ENCODE measurements at places on chromosomes 1 and 21.
A peak's percentile ranks its signal among the peaks of the same experiment; 100 is the strongest.

GRCh38 chr1:94209425-94209824 lies 28.0 kb downstream of the ARHGAP29 start:
- H3K27ac ChIP-seq, result no peak overlapping the region
- H3K4me3 ChIP-seq, result no peak overlapping the region
- no peaks in the 10 kb centered on the region for H3K27me3 ChIP-seq
- peak; percentile 75 for DNase-seq

DNA sequence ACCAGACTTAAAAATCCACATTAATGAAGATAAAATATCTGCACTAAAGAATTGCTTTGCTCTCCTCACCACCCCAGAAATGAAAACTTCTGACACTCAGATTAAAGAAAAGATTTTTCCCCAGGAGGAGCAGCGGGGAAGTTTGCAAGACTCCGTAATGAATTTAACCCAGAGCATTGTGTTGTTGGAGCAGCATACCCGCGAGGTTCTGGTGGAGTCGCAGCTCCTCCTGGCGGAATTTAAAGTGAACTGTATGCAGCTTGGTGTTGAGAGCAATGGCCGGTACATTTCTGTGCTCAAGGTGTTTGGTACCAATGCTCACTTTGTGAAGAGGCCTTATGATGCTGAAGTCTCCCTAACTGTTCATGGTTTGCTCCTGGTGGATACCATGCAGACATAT lies 46.4 kb downstream of the VPS13D start:
- peak; percentile 28 for DNase-seq
- H3K36me3 ChIP-seq, result peaks cover 91% of the 10 kb centered on the region
- no peaks in the 10 kb centered on the region for H3K4me1 ChIP-seq
- no peak overlapping the region for H3K27ac ChIP-seq
- H3K4me3 ChIP-seq, result no peak overlapping the region

DNA sequence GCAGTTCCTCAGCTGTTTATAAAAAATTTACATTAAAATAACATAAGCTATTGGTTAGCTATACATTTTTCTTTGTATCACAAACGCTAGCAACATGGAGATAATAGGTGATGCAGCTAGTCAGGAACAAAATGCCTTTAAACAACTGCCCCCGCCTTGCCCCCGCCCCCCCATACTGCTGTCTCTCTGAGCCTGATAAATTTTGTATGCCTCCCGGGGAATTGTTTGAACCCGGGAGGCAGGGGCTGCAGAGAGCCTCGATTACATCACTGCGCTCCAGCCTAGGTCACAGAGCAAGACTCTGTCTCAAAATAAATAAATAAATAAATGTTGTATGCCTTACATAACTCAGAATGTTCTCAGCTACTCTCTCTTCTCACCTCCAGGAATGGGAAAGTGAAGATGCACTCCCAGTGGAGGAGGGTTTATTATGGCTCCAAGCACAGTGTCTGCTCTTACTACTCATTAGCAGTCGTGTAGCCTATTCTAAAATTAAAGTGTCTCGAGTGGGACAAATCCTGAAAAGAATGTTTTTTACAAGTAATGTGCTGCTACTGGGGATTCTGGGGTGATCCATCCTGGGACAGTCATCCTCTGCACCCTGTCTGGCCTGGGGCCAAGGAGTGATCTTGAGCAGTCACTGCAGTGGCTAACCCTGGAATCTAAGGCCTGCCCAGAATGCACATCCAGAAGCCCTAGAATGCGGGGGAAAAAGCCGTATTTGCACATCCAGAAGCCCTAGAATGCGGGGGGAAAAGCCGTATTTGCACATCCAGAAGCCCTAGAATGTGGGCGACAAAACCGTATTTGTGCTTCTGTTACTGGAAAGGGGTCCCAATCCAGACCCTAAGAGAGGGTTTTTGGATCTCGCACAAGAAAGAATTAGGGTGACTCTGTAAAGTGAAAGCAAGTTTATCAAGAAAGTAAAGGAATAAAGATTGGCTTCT lies 39.4 kb upstream of the ZNF496 start:
- H3K36me3 ChIP-seq, result peaks cover 6% of the 10 kb centered on the region
- no peak overlapping the region for H3K4me3 ChIP-seq
- no peaks in the 10 kb centered on the region for H3K4me1 ChIP-seq
- H3K27ac ChIP-seq, result no peak overlapping the region
- H3K27me3 ChIP-seq, result no peaks in the 10 kb centered on the region

DNA sequence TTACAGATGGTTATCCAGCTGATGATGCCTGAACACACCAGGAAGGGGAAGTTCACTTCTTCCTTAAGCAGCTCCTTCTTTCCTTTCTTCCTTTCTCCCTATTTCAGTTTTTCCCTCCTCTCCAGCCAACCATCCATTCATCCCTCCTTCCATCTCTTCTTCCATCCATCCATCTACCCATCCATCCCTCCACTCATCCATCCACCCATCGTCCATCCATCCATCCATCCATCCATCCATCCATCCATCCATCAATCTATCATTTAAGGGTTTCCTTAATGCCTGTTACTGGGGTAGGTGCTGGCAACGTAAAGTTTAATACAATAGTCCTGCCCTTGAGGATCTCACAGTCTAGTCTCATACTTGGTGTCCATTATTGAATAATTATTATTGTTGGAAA lies 36.8 kb downstream of the C1orf21 start:
- no peak overlapping the region for H3K4me3 ChIP-seq
- H3K27ac ChIP-seq, result peak overlapping the region; percentile 17
- H3K36me3 ChIP-seq, result peaks cover 11% of the 10 kb centered on the region
- H3K4me1 ChIP-seq, result peaks cover 42% of the 10 kb centered on the region
- H3K27me3 ChIP-seq, result no peaks in the 10 kb centered on the region

GRCh38 chr1:36166938-36167905 lies 11.3 kb downstream of the MAP7D1 start:
- H3K27ac ChIP-seq, result peak overlapping the region; percentile 35
- H3K4me3 ChIP-seq, result no peak overlapping the region
- H3K27me3 ChIP-seq, result no peaks in the 10 kb centered on the region
- DNase-seq, result no peak
- H3K4me1 ChIP-seq, result peaks cover 47% of the 10 kb centered on the region

- no peak overlapping the region for H3K27ac ChIP-seq
- no peaks in the 10 kb centered on the region for H3K4me1 ChIP-seq
- H3K4me3 ChIP-seq, result no peak overlapping the region
- H3K27me3 ChIP-seq, result no peaks in the 10 kb centered on the region
Observed at GRCh38 chr21:22650226-22650625, 1652.0 kb downstream of the NCAM2 start.

GRCh38 chr1:3541936-3542335 lies 69.4 kb downstream of the MEGF6 start:
- H3K4me3 ChIP-seq, result no peak overlapping the region
- no peaks in the 10 kb centered on the region for H3K36me3 ChIP-seq
- DNase-seq, result no peak
- H3K27me3 ChIP-seq, result no peaks in the 10 kb centered on the region
- peak overlapping the region; percentile 83 for H3K27ac ChIP-seq
- H3K4me1 ChIP-seq, result peaks cover 10% of the 10 kb centered on the region

DNA sequence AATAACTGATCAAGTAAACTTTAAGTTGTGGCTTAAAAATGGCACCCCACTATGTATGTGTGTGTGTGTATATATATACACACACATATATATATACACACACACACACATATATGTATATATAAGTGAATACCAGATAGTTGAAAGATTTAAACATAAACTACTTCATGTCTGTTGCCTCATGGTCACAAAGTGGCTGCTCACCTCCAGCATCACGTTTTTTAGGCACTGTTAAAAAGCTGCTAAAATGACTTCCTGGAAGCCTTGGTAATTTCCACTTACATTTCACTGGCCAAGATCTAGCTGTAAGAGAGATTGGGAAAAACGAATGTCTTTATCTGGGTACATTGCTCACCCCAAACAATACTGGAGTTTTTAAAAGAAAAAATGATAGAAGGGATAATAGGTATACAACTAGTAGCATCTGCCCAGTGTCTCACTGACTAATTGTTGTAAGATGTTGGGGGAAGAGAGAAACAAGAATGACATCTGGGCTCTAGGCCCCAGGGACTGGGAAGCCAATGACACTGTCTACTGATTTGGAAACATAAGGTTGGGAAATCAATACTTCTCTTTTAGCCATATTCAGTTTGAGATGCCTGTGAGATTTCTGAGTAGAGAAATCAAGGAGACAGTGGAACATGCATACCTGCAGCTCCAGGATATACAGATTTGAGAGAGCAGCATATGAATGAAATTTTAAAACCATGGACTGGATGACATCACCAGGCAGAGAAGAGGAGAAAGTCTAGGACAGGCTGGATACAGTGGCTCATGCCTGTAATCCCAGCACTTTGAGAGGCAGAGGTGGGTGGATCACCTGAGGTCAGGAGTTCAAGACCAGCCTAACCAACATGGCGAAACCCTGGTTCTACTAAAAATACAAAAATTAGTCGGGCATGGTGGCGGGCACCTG lies 42.8 kb downstream of the CLDN14 start:
- DNase-seq, result no peak
- no peak overlapping the region for H3K4me3 ChIP-seq
- no peaks in the 10 kb centered on the region for H3K27me3 ChIP-seq
- peaks cover 22% of the 10 kb centered on the region for H3K4me1 ChIP-seq
- H3K36me3 ChIP-seq, result no peaks in the 10 kb centered on the region

DNA sequence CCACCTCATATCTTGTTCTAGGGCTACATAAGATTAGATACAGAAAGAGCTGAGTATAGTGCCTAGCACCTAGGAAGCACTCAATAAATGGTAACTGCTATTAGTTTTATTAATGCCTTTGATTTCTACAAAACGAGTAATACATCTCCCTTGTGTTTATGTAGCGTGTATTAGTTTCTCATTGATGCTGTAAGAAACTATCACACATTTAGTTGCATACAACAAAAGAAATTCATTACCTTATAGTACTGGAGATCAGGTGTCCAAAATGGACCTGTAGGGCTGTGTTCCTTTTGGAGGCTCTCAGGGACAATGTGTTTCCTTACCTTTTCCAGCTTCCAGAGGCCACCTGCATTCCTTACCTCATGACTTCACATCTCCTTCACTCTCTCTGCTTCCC lies 961 bp upstream of the ERO1B start:
- H3K27me3 ChIP-seq, result peaks cover 26% of the 10 kb centered on the region
- no peak for DNase-seq
- H3K36me3 ChIP-seq, result no peaks in the 10 kb centered on the region
- H3K4me3 ChIP-seq, result peak overlapping the region; percentile 80

- H3K27me3 ChIP-seq, result no peaks in the 10 kb centered on the region
- H3K27ac ChIP-seq, result no peak overlapping the region
- no peaks in the 10 kb centered on the region for H3K4me1 ChIP-seq
- no peak for DNase-seq
Observed at GRCh38 chr1:107952989-107953388, 12.0 kb downstream of the VAV3 start.

DNA sequence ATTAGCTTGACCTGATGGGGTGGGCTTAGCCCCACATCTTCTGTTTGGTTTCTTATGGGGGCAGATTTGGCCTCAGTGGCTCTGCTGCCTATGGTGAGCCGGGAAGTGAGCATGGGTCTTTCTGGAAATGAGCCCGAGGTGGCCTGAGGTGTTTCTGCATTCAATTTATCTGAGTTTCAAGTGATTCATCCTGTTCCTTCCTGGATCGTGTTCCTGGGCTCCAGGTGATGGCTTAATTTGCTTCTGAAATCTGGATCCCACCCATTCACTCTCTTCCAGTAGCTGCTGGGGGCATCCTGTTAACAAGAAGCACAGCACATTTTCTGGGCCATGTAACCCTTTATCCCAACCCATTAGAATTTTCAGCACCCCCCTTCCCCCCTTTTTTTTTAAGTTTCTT lies 324.6 kb downstream of the CAMTA1 start:
- no peaks in the 10 kb centered on the region for H3K36me3 ChIP-seq
- no peak overlapping the region for H3K27ac ChIP-seq
- no peak overlapping the region for H3K4me3 ChIP-seq
- H3K27me3 ChIP-seq, result no peaks in the 10 kb centered on the region
- no peaks in the 10 kb centered on the region for H3K4me1 ChIP-seq

DNA sequence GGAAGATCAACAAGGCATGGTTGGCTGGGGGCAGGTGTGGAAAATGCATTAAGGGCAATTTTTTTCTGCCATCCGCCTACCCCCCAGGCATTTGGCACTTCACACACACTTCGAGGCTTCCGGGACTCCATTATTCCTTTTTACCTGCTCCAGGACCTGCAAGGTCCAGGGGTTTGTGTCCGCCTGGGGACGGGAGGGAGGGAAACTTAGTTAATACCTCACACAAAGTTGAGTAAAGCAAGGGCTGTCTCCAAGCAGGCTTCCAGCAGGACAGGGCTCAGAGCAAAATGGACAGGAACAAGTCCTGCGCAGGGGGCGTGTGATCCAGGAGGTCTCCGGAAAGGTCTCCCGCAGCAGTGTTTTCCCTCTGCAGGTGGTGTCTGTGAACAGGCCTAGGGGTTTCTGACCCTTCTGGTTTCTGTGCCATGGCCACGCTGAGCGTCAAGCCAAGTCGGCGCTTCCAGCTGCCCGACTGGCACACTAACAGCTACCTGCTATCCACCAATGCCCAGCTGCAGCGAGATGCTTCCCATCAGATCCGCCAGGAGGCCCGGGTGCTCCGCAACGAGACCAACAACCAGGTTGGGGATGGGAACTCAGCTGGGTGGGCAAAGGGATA lies 712 bp downstream of the TEKT2 start:
- peaks cover 9% of the 10 kb centered on the region for H3K4me1 ChIP-seq
- DNase-seq, result no peak

DNA sequence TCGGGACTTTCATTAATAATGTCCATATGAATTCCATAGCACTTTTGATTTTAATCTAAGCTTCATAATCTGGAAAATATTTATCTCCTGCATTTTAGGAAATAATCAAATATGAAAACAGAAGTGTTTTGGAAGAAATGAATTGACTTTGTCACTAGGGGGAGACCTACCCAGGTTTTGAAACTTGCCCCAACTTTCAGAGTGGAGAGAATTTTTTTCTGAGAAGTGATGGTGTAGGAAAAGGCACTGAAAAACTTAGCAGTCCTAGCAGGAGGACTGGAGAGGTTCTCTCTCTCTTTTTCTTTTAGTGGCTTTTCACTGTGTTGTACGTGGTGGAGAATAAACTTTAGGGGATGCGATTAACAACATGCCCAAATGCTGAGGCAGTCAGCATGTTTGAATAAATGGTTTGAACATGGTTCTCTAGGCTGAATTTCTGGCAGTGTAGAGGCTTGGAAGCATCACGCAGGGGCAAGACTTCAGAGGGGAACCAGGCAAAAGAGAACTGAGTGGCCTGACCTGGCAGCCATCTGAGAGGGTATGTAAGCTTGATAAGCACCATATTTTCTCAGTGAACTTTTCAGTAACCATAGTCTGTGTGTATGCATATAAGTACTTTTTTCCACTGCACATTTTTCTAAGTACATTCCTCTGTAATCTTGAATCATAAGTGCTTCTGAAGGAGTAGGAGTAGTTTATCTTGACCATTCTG lies 68.3 kb upstream of the NEK7 start:
- H3K27me3 ChIP-seq, result no peaks in the 10 kb centered on the region
- no peaks in the 10 kb centered on the region for H3K36me3 ChIP-seq
- DNase-seq, result peak; percentile 64
- H3K27ac ChIP-seq, result no peak overlapping the region
- peaks cover 7% of the 10 kb centered on the region for H3K4me1 ChIP-seq
- H3K4me3 ChIP-seq, result no peak overlapping the region

- H3K27me3 ChIP-seq, result no peaks in the 10 kb centered on the region
- peaks cover 69% of the 10 kb centered on the region for H3K4me1 ChIP-seq
- peak overlapping the region; percentile 57 for H3K4me3 ChIP-seq
Observed at GRCh38 chr1:178238722-178239510, 145.0 kb downstream of the RASAL2 start.

- H3K27ac ChIP-seq, result no peak overlapping the region
- no peak for DNase-seq
- H3K27me3 ChIP-seq, result peaks cover 26% of the 10 kb centered on the region
- H3K36me3 ChIP-seq, result no peaks in the 10 kb centered on the region
- no peak overlapping the region for H3K4me3 ChIP-seq
Observed at GRCh38 chr1:91173346-91173890, 151.6 kb upstream of the ZNF644 start.

- H3K27me3 ChIP-seq, result no peaks in the 10 kb centered on the region
- H3K4me1 ChIP-seq, result no peaks in the 10 kb centered on the region
Observed at GRCh38 chr1:220711056-220711809, 21.1 kb downstream of the C1orf115 start.

Measured in MCF 10A (cell line).